ENCODE measurements at places on chromosomes 13 and 19.

- DNase-seq, result no peak
These were observed 27.7 kb upstream of the FAM216B start for GRCh38 chr13:42753697-42754096.

DNA sequence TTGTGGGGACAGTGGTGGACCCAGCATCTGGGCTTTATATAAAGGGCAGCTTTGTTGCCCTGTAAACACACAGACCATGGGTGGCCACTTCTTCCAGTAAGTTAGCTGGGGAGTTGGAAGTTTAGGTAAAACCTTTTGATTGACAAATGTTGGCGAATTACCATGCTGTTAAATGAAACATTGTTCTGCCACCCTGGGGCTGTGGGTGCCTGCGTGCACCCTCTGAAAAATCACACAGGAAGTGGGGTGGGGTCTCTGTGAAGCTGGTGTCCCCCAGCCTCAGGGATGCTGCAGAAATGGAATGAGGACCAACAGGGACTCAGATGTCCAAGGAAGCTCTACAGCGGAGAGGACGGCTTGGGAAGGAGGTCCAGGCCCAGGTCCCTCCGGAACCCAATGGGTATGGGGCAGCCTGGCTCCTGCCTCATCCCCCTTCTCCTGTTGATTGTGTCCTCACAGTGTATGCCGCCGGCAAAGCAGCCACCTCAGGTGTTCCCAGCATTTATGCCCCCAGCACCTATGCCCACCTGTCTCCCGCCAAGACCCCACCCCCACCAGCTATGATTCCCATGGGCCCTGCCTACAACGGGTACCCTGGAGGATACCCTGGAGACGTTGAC, 2.8 kb upstream of the USF2 start:
- no peak for DNase-seq

DNA sequence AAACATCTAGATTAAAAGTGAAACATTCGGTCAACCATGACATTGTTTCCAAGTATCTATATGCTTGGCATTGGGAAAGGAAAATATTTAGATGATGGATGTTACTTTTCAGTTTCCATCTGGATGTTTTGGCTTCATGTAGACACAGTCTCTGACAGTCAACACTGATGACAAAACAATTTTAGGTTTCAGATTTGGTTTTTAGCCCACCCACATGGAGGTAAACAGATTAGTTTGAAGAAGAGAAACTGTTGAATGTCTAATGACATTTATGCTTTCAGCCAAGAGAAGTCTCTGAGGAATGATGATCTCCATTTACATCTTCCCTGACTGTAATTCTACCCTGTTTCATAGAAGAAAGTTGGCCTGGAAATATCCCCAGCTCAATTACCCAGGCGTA, 379.1 kb downstream of the SLITRK6 start:
- DNase-seq, result no peak

DNA sequence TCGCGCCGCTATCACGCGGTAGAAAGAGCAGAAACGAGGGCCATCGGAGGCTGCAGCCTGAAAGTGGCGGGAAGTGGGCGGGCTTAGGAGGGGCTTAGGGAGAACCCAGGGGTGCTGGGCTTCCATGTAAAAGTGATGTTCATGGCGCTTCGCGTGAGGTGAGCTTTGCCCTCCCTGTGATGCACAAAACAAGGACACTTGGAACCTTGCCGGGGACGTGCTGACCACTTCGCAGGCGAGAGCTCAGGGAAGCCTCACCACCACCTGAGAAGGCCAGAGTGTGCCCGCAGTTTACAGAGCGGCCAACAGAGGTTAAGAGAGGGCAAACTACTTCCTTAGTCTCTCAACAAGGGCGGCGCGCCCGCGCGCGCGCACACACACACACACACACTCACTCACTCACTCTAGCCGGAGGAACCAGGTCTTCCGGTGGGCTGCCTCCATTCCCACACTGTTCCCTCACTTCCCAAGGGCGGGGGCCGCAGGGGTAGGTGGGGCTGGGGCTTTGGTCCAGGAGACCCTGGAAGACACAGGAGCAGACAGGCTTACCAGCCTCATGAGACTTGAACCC, 651 bp downstream of the GAPDHS start:
- DNase-seq, result no peak

DNA sequence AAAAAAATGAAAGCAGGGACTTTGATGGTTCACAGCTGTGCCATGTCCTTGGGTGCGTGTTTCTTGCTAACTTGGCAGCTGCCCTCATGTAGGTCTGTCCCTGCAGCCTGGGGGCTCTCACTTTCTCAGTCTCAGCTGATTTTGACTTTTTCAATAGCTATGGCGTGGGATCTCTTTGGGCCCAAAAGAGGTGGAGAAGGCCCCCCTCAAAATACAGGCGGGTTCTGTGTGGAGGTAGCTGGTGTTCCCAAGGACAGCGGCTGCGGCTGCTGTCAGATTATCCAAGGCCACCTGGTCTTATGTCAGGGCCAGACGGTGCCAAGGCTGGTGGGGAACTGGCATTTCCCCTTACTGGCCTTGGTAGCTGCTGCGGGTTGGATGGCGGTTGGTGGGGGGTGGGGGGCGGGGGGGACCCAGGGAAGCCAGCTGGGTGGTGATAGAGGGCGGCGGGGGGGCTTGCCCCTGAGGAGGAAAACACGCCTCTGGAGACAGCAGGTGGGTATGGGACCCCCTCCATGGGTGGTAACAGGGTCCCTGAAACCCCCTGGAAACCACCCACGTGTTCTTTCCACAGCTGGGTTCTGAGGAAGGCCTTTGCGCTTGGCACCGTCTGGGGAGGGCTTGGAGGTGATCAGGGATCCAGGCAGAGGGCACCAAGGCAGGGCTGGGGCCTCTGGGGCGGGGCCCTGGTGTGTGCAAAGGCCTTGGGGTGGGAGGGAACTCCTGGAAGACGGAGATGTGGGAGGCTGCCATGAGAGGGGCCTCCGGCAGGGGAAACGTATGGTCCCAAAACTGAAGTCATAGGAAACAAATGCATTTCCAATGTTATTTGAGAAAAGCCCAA, 4.1 kb downstream of the TIMM13 start:
- no peak for DNase-seq

- DNase-seq, result no peak
These were observed 194.4 kb downstream of the KCNRG start for GRCh38 chr13:50209631-50210030.

- DNase-seq, result no peak
These were observed 26.2 kb downstream of the MBD3L2B start for GRCh38 chr19:6995054-6995453.

DNA sequence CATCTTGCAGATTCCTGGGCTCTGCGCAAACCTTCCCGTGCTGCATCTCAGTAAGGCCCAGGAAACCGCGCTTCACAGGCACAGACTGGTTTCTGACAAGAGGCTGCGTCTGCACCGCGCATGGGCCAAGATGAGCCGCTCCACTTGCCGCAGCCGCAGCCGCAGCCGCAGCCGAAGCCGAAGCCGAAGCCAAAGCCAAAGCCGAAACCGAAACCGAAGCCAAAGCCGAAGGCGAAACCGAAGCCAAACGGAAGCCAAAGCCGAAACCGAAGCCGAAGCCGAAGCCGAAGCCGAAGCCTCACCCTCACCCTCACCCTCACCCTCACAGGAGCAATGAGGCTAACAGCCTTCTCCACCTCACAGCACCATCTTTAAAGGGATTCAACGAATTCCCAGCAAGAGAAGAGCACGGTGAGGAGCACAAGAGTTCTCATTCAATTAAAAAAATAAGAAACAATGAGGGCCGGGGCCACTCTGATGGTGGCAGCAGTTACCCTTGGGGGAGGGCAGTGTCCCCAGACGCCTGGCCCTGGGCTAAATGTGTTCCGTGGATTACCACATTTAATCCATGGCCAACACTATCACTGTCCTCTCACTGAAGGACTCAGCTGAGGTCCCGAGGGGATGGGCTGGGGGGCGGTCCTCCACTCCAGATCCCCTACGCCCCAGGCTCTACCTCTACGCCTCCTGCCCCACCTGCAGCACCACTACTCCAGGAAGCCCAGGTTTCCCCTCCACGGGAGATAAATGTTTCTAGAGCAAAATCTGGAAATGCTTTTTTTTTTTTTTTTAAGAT, 29.1 kb downstream of the ZNF787 start:
- no peak for DNase-seq

- DNase-seq, result no peak
These were observed 18.3 kb upstream of the DHRS12 start for GRCh38 chr13:51822106-51822815.

DNA sequence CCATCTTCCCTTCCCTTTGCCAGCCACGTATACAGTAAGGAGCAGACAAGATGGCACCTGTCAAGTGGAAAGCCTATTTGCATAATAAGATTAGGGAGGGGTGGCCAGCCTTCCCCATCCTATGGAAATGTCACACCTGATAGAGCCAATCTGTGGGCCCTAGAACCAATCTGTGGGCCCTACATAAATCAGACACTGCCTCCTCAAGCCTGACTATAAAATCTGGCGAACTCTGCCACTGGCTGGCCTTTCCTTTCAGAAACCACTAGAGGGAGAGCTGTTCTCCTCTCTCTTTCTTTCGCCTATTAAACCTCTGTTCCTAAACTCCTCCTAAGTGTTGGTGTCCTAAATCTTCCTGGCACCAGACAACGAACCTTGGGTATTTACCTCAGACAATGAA, 231.5 kb upstream of the KLHL1 start:
- no peak for DNase-seq

GRCh38 chr19:49475995-49476880, 2.2 kb downstream of the FLT3LG start:
- no peak for DNase-seq

GRCh38 chr19:54106716-54107115, 4.1 kb downstream of the NDUFA3 start:
- DNase-seq, result no peak

DNA sequence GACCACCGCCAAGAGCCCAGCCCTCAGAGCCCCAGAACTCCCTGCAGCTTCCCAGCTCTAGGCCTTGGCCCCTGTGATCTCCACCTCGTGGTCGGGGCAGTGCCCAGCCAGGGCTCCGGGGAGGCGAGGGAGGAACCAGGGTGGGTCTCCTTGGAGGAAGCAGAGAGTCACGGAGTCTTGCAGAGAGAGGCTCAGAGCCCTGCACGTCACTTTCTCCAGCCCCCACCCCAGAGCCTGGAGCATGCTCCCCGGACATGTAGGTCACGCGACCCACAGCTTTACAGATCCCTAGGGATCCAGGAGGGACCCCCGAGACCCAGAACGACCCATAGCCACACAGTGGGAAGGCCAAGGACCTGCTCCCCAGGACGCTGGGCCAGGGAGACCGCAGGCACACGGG, 11.9 kb downstream of the GADD45B start:
- DNase-seq, result no peak

GRCh38 chr13:109256866-109257760, 529.3 kb downstream of the IRS2 start:
- no peak for DNase-seq

GRCh38 chr13:46289260-46289955, 77.7 kb downstream of the LRRC63 start:
- no peak for DNase-seq

GRCh38 chr13:113607889-113608635, 23.5 kb downstream of the TFDP1 start:
- DNase-seq, result no peak

DNA sequence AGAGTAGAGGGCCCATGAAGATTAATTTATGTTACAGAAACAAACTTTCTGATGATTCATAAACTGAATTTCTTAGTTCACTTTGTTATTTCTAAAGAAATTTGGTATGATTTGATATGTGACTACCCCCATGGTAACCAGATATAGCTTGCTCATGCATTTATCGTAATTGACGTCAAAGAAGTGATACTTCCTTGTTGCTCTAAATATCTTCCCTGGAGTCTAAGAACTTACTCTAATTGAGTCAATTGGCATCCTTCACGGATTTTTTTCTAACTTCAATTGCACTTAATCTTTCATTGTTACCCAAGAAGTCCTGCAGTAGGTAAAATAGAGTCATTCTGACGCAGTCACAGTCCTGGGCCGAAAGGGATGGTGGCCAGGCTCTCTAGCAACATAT, 240.9 kb downstream of the GPC5 start:
- no peak for DNase-seq

DNA sequence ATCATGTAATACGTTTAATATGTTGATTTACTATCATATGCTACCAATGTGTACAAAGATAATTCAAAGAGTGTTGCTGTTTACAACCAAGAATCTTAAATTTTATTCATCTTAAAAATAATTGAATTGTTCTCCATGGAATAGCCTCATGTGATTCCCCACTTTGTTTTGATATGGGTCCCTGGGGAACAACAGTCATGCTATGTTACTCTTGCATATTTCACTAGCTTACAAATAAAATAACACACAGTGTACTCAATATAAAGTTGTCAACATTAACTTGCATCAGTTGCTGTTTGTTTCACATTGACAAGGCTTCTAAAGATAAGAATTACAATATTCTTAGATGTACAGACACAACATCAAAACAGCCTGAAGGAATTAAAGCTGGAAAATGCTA, 2.3 kb downstream of the ENOX1 start:
- DNase-seq, result no peak

GRCh38 chr13:52399046-52399445, 6.9 kb downstream of the THSD1 start:
- DNase-seq, result no peak

DNA sequence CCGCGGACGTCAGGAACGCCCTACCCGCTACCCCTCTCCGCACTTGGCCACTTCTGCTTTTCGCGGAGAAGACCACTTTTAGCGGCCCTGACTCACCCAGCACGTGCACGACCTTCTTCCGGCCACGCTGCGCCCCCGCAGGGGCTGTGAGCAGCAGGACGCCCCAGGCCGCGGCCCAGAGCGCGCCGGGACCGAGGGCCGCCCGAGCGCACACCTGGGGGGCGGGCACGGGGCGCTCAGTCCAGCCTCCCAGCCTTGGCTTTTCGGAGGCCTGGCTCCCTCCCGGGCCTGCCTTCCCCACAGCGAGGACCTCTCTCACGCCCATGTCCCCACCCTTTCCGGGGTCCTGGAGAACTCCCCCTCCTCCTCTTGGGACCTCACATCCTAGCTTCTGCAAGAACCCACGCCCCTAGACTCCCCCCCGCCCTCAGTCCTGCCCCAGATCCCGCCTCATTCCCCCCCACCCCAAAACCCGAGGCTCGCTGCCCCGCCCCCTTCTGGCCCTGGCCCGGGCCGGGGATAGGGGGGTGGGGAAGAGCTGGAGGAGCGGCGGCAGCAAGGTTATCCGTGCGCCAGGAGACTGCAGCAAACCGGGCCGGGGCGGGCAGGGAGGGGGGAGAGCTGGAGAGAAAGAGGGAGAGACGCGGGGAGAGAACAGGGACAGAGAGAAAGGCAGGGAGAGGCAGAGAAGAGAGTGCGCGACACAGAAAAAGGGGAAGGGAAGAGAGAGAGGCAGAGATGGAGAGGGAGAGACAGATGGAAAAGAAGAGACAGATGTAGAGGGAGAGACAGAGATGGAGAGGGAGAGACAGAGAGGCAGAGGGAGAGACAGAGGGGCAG, 11.5 kb downstream of the TM6SF2 start:
- no peak for DNase-seq

GRCh38 chr19:43372462-43372861, 19.0 kb downstream of the CD177 start:
- no peak for DNase-seq

- DNase-seq, result no peak
These were observed 18.7 kb downstream of the ACTN4 start for GRCh38 chr19:38665950-38666662.

- DNase-seq, result no peak
These were observed 1775.1 kb upstream of the PCDH20 start for GRCh38 chr13:63190742-63191141.

GRCh38 chr19:289651-290371, 1.4 kb downstream of the PLPP2 start:
- DNase-seq, result no peak

- DNase-seq, result peak; percentile 79
These were observed 7.9 kb upstream of the CDC16 start for GRCh38 chr13:114226699-114227323.
